ENCODE measurements at places on chromosomes 7 and 10.

DNA sequence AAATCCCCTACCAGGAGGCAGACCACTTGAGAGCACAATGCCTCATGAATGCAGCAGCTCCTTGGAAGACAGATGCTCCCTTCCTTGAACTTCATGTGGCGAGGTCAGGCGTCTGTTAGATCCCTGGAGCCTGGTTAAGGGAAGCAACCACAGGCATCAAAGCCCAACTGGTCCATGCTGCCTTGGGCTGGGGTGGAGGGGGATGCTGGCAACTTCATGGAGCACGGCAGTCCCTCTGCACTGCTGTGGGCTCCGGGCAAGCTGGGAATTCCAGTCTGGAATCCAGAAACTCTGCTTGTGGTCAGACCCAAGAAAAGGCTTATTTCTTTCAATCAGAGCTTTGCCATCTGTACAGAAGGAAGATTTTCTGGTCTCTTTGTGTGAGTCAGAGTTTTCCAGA, 130.4 kb downstream of the PFKFB3 start:
- no peak for DNase-seq

- DNase-seq = no peak
These were observed 19.1 kb upstream of the SOSTDC1 start for GRCh38 chr7:16484453-16485158.

DNA sequence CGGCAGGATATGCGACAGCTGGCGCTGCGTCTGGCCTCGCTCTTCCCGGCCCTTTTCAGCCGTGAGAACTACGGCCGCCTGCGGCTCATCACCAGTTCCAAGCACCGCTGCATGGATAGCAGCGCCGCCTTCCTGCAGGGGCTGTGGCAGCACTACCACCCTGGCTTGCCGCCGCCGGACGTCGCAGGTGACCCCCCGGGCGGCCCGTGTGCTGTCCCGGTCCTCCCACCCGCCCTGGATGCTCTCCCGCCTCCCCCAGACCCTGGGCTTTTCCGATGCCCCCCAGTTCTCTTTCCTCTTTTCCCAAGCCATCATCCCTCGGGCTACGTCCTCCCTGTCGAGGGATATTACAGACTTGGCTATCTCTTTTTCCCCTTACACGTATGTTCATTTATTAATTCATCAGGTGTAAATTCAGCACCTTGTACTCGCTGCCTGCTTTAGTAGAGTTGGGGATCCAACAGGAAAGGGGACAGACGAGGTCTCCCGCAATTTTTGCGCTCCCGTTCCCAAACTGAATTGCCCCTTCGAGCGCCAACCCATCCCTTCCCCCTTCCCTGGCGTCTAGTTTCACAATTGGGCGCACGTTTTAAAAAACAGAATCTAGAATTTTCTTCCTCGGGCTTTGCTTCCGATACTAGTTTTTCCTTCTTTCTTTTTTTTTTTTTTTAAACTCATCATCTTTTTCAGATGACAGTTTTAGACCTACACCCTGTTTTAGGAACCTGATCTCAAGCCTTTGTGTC, 846 bp downstream of the MINPP1 start:
- peak; percentile 4 for DNase-seq

- no peak for DNase-seq
These were observed 1135.4 kb downstream of the XPNPEP1 start for GRCh38 chr10:108787932-108788331.

DNA sequence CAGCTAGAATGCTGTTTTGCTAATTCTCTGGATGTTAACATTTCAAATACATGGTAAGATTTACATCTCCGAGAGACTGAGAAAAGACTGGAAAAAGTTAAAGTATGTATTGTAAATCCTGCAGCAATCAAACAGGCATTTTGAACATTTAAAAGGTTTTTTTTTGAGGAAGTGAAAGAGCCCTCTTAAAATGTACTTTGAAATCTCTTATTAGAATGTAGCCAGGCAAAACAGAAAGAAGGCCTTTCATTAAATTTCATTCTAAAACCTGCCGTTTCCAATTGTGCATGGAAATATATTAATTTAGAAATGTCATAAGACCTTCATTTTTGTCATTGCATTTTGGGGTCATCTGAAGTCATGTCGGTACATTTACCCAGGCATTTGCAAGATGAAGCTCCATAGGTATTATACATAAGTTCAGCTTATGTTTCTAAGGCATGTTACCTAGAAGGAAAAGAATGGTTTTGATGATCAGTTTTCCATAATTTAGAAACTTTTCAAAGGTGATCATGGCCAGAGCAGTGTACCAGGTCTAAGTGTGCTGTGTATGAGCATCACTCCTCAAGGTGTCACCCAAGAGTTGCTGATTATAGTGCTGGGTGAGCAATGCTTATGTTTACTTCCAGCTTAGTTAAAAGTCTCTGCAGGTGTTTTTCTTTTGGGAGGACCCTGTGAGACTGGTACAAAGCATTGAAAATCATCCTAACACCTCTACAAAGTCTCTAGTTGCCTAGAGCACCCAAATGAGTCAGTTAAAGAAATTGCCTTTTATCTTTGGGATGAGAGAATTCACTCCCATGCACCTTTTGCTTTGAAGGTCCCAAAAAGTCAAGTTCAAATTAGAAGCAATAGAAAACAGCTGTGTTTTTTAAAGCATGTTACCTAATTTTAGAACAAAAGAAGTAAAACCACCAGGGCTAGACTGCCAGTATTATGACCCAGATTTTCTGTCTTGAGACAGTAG, 7.1 kb downstream of the ZNF736 start:
- DNase-seq = no peak

DNA sequence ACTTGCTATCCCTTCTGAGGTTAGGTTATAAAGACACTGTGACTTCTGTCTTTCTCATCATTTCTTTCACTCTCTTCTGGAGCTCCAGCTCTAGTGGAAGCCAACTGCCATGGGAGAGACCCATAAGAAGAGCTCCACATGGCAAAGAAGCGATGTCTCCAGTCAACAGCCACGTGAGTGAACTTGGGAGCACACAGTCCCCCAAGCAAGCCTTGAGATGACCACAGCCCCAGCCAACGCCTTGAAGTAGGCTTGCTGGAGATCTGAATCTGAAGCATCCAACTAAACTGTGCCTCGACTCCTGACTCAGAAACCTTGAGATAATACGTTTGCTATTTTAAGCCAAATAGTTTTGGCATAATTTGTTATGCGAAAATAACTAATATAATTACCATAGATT, 181.7 kb upstream of the GDF10 start:
- DNase-seq = no peak

DNA sequence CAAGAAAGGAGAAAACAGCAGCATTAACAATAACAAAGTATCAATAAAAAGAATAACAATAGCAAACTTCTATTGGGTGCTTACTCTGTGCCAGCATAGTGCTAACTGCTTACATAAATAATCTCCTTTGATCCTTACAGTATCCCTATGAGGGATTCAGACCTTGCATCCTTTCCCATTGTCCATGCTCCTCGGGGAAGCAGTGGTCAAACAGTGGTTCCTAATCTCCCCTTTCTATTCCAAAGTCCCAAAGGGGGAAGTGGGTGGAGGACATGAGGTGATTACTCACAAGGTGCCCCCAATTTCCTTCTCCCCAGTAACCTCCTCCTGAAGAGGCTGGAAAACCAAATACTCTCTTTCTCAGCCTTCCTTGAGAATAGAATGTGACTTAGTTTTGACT, 22.0 kb upstream of the MSMB start:
- no peak for DNase-seq

All from stimulated activated CD8-positive, alpha-beta memory T cell treated with anti-CD3 and anti-CD28 coated beads, Interleukin-2, amount 100 ng/mL, for 1 hour (primary cell).